ENCODE measurements at places on chromosomes 5 and 9.

DNA sequence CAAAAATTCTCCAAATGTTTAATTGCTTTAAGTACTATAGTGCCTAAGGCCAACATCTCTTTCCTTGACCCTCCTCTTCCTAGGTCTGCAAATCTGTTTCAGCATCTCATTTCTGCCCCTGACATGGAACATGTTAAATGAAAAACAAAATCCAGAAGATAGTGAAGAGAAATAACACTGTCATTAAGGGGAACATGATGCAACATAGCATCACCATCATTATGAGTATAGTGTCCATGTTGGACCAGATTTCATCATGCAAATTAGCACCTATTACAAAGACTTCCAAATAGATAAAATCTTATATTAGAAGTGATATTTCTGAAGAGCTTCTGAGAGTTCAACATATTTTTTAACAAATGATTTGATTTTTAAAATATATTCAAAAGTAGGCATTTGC, 375.2 kb downstream of the PTPRD start:
- no peak for DNase-seq

- DNase-seq, result no peak
These were observed 131.8 kb upstream of the SLC12A2 start for GRCh38 chr5:127951791-127952190.

DNA sequence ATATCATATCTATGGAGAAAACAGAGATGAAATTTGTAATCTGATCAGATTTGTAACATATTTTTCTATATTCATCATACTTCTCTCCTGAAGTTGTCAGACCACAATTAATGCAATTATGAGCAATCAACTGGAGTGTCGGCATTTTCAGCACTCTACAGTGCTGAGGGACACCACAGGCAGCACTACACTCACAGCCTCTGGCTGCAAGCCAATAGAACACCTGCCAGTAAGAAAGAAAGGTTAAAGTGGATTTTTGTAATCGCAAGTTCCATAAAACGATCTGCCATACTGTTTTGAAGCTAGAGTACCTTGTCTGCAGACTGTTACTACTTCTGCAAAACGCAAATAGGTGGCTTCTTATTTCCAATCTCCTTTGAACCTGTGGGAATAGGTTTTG, 147.6 kb downstream of the ADAMTS6 start:
- no peak for DNase-seq

DNA sequence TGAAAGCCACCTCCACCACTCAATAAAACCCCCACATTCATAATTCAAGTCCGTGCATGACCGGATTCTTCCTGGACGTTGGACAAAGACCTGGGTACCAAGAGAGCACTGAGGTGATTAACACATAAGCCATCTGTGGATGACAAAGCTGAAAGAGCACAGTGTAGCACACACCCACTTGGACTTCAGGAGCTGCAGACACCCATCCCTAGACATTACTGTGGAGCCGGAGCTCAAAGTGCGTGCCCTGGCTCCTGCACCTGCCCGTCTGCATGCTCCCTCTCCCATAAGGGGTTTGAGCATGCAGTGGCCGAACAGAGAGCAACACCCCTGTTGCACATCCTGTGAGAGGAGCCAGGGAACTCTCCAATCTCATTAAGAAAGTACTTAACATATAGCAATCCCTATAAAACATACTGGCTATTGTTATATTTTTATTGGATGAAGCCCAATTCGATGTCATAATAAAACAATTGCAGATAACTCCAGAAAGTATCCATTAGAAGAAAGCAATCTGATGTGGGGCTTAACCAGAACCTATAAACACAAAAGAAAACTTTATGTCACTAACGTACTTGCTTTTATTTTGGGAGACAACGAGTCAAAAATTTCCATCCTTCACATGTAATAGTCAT, 1174.2 kb upstream of the C9orf72 start:
- DNase-seq, result no peak

DNA sequence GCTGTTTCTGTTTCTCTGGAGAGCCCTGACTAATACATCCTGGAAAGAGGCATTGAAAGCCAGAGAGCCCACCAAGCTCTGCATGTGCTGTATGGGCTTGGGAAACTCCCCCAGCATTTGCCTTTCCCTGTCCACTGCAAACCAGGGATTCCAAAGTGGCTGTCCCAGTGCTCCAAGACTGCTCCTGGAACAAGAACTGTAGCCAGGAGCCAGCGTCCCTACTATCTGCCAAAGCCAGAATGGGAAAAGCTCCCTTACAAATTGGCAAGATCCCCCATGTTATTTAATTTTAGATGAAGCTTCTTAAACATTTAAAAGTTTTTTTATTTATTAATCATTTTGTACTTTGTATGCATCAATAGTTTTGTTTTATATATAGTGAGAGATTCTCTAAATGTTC, 263.2 kb downstream of the GABRB2 start:
- DNase-seq, result no peak

DNA sequence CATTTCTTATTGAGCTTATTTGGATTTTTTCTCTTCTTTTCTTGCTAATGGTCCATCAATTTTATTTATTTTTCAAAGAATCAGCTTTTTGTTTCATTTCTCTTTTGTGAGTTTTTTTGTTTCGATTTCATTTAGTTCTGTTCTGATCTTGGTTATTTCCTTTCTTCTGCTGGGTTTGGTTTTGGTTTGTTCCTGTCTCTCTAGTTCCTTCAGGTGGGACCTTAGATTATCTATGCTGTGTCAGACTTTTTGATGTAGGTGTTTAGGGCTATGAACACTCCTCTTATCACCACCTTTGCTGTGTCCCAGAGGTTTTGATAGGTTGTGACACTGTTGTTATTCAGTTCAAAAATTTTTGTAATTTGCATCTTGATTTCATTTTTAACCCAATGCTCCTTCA, 119.8 kb downstream of the GABRG2 start:
- DNase-seq, result no peak

- DNase-seq, result no peak
These were observed 84.4 kb downstream of the CDH18 start for GRCh38 chr5:19903611-19904010.
